ENCODE measurements at places on chromosomes 16 and 17.

DNA sequence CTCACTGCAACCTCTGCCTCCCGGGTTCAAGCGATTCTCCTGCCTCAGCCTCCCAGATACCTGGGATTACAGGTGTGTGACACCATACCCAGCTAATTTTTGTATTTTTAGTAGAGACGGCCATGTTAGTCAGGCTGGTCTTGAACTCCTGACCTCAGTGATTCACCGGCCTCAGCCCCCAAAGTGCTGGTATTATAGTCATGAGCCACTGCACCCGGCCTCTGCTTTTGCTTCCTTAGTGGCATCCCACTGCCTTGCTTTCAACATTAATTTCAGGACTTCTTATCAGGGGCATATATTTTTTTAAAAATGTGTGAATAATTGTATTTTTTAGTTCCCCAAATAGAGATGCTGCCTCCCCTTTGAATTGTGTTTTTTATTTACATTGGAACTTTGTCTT lies 98.8 kb downstream of the SYCE1L start:
- no peak for DNase-seq

GRCh38 chr16:55873122-55873521 lies 2.1 kb downstream of the CES5A start:
- no peak for DNase-seq

- DNase-seq: no peak
Observed at GRCh38 chr17:35931794-35932425, 1.3 kb upstream of the RDM1 start.

- no peak for DNase-seq
Observed at GRCh38 chr17:80358861-80359260, 56.1 kb upstream of the ENDOV start.

DNA sequence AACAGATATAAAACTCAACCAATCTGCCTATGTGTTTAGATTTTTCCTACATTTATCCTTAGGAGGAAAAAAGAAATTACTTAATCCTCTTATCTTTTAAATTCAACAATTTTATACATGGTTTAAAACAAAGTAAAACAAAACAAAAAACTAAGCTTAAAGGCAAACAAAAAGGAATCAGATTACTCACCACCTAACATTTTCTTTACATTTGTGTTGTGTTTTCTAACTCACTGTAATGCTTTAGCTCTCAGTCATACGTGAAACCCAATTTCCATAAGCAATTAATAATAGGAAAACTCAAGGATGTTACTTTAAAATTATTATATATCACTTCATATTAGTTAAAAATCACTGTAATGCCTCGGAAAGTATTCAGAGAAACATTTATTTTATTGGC lies 6.7 kb upstream of the IRX5 start:
- no peak for DNase-seq

DNA sequence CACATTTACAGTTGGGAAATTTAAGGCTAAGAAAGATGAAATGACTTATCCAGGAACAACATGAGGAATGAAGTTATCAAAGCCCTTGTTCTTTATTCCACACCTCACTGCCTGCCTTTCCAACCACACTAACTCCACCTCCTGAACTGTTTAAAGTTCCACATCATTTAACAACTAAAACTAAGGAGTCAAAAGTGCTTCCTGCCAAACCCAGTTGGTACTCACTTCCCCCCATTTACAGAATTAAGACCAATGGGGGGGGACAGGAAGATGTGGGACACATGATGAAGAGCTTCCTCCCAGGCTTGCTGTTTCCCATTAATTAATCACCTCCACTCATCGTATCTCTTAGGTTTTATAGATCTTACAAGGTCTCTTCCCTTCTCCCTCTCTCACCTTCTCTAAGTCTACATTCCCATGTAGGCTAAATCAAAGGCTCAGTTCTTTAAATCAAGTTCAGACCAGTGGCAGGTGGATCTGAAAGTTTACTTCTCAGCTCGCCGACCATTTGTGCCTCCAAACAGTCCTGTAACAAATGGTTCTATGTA lies 19.2 kb upstream of the TMEM101 start:
- no peak for DNase-seq

Measured in mesothelial cell of epicardium (in vitro differentiated cells).